Activated CD4-positive, alpha-beta T cell treated with anti-CD3 and anti-CD28 coated beads, Interleukin-2, amount 50 U/mL, for 16 hours (primary cell): ENCODE measurements at places on chromosomes 6 and 20.

GRCh38 chr6:90021711-90022110 lies 127.4 kb downstream of the GJA10 start:
- DNase-seq, result no peak

DNA sequence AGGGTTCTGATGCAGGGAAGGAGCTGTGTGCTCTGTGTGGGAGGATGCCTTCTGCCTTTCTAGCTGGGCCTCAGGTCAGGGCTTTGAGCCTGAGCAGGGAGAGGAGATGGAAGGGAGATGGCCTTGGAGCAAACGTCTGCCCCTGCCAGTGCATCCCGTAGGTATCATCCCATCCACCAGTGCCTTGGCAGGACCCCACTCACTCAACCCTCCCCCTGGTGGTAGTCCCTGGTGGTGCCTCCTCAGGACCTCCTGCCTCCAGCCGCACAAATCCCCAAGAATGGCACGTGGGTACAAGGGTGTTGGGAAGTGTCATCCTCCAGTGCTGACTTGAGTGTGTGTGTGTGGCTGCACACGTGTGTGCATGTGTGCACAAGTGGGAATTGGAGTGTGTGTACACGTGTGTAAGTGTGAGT lies 23.1 kb upstream of the MICB start:
- no peak for DNase-seq

DNA sequence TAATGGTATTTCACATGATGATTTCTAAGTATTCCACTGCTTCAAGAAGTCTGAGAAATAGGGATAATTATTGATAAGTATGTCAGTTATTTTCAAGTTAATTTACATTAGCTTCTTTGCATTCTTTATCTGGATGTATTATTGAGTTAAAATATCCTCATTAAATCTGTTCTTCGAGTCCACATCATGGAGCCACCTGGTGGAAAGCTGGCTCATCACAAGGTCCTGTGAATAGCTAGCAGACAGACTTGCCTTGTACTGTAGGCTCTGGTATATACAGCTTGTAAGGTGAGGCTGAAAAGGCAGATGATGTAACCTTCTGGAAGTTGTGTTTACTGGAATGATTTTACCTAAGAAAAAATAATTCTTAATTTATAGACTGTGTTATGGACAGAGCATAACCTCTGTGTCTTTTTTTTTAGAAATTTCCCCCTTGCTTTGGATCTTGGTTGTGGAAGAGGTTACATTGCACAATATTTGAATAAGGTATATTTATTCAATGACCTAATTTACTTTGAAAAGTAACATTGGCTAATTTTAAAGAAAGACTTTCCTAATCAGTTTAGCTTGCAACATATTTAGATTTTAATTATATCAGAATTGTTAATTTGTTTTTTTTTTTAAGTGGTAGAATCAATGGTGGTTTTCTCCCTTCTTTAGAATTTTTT lies 3.5 kb downstream of the NDUFAF5 start:
- peak; percentile 52 for DNase-seq

DNA sequence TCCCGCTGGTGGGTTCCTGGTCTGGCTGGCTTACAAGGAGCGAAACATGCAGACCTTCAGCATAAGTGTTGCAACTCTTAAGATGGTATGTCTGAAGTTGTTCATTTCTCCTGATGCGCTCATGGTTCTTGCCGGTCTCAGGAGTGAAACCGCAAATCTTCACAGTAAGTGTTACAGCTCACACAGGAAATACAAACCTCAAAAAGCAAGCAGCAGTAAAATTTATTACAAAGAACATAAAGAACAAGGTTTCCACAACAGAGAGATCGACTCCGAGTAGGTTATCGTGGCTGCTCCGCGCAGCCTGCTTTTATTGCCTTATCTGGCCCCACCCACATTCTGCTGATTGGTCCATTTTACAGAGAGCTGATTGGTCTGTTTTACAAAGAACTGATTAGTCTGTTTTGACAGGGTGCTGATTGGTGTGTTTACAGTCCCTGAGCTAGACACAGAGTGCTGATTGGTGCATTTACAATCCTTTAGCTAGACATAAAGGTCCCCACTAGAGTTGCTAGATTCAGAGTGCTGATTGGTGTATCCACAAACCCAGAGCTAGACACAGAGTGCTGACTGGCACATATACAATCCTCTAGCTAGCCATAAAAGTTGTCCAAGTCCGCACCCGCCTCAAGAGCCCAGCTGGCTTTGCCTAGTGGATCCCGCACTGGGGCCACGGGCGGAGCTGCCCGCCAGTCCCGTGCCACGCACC lies 39.2 kb downstream of the TRIM27 start:
- DNase-seq, result peak; percentile 89

- no peak for DNase-seq
These were observed 71.8 kb downstream of the MTHFD1L start for GRCh38 chr6:150937132-150937906.

GRCh38 chr20:44773070-44773829 lies 27.6 kb downstream of the KCNK15 start:
- DNase-seq, result no peak

DNA sequence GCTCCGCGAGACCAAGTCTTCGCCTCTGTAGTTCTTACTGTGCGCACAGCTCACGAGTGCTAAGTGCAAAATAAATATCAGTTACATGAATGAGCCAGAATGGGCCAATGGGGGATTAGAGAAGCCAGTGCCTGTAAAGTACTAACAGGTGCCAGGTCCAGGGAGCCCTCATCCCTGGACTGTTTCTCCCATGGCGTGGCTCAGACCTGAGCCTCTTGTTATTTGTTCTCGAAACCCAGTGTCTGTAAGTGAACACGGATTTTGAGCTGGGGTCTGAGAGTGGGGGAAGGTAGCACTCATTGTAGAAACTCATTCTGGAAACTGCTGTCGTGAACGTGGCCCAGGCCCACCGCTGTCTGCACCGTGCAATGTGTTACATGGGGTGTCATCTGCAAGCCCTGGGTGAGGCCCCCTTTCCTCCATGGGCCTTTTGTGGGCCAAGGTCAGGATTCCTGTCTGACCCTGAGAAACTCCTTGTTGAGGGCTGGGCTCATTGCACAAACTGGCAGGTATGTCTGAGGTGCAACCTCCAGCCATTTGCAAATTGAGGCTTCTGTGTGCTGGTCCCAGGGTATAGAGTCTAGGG lies 154.7 kb downstream of the SYCP2 start:
- DNase-seq, result no peak

DNA sequence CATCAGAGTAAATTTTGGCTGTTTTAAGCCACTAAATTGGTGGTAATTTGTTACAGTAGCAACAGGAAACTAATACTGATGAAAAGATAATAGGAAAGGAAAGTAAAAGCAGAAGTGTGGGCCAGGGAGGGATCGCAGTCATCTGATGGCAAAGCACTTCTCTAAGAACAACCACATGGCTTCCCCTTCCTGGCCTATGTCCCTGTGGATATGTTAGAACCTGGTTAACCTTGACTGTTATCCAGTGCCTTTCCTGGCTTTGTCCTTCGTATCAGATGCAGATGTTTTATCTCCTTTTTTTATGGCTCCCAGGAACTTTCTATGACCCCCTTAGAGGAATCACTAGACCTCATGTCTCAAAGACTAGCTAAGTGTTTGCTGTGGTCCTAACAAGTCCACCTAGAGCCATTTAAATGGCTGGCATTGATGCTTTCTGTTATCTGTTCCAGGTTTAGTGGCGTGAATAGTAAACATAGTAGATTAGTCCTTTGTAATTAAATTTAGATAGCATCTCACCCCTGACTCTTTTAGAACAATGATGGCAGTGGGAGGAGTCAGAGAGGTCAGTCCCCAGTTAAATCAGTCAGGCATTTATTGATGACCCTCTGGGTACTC lies 79.2 kb upstream of the PHACTR2 start:
- DNase-seq, result no peak

- peak; percentile 58 for DNase-seq
These were observed 23.0 kb upstream of the IER3 start for GRCh38 chr6:30767158-30767943.

DNA sequence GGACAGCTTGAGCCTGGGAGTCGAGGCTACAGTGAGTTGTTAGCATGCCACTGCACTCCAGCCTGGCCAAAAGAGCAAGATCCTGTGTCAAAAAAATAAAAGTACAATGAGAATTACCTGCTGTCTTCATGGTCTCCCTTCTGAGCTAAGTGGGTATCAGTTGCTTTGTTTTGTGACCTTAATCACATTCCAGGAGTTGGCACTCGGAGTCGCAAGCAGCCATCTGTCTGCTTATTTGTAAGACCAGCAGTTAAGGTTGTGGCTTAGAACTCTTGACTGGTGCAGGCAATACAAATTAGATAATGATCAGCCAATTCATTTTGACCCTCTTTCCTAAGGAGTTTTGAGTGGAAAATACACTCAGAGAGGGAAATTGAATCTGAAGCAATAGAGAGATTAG lies 114.0 kb downstream of the MYO6 start:
- no peak for DNase-seq

DNA sequence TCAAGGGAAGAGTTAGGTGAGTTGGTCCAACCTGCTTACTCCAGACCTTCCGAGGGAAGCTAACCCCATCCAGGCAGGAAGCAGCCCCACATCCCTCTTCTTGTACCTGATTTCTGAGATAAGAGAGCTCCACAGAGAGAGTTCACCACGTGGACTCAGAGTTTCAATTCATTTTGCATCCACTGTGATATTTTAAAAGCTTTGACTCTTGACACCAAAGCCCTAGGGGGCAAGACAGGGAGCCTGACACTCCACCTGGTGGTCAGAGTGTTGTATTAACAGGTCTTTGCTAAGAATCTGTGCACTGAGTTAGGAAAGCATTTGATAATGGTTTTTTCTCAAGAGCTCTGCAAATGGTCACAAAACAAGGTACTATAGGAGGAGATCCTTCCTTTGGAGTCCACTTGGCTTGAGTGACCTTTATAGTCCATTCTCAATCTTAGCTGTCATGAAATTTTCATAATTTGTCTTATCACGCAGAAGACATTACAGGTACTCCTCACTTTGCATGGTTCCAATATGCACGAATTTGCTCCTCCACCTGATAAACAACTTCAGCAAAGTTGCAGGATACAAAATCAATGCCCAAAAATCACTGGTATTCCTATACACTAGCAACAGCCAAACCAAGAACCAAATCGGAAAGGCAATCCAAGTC lies 56.2 kb upstream of the RIPOR2 start:
- peak; percentile 77 for DNase-seq

DNA sequence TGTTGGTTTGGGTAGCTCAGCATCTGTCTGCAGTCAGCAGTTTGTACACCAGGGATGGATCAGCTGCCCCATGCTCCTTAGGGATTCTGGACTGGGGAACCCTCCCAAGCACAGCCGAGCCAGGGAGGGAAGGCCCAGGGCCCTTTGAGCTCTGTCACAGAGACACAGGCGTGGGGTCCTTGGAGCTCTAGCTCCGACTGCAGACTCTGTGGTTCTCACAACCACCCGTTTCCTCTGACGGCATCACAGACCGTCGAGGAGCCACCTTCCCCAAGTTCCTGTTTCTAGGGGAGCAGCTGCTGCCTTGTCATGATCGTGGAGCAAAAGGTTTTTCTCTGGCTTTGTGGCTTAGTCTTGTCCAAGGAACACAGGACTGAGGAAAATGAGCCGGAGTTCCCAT lies at the start of gene SLA2:
Gene SLA2, minus strand, starts transcription at position 199 of the 400 bp plus-strand sequence. CDS start 4,861 bp downstream, outside the sequence.
- peak; percentile 80 for DNase-seq

- peak; percentile 81 for DNase-seq
These were observed 3.3 kb upstream of the ASXL1 start for GRCh38 chr20:32354592-32355416.

GRCh38 chr20:5511930-5512329 lies 195.2 kb upstream of the PROKR2 start:
- peak; percentile 8 for DNase-seq

DNA sequence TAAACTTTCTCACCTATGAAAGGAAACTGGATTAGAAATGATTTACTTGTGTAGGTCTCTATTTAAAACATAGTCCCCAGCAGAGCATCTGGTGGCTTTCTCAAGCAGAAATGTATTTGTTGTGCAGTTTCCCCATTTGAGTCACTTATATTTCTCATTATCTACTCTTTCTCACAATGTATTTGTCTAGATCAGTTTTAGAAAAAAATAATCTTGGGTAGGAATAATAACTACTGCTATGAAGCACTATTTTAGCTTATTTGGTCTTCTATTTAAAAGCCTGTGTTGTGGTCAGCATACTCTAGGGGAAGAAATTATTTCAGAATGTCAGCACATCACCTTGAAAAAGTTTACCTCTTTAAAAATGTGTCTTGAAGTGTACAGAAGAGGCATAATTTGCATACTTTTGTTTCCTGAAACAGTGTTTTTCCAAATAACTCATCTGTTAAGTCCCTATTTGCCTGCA lies 60.9 kb upstream of the PRL start:
- no peak for DNase-seq

- no peak for DNase-seq
These were observed 994 bp downstream of the FOXC1 start for GRCh38 chr6:1610497-1611321.

GRCh38 chr20:10662661-10663458 lies 10.9 kb downstream of the JAG1 start:
- DNase-seq, result no peak

- DNase-seq, result no peak
These were observed 17.6 kb upstream of the FUT9 start for GRCh38 chr6:95998133-95998532.

- peak; percentile 86 for DNase-seq
These were observed 6.5 kb downstream of the HELZ2 start for GRCh38 chr20:63567386-63568169.

GRCh38 chr6:1554476-1555310 lies 55.0 kb upstream of the FOXC1 start:
- peak; percentile 55 for DNase-seq

GRCh38 chr6:144510859-144511258 lies 225.7 kb downstream of the UTRN start:
- DNase-seq, result no peak

DNA sequence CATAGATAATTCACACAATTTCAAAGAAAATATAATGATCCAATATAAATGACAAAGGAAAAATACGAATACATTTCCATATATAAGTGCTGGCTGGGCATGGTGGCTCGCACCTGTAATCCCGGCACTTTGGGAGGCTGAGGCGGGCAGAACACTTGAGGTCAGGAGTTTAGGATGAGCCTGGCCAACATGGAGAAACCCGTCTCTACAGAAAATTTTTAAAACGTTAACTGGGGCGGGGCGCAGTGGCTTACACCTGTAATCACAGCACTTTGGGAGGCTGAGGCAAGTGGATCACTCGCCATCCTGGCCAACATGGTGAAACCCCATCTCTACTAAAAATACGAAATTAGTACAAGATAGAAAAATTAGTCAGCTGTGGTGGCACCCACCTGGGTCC lies 14.9 kb upstream of the MAPK13 start:
- no peak for DNase-seq

DNA sequence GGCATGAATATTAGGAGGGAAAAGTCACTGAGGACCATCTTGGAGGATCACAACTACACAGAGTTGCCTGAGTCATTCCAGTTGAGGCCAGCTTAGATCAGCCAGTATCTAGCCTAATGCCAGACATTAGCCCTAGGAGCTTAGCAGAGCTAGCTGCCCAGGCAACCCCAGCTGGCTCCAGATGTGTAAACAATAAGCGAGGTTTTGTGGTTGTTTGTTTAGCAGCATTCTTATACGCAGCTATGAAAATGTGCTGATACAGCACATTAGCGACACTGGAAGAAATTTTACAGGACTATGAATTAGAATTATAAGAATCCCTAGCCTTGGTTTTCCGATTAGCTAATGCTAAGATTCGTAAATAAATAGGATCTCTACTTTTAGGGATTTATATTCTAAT lies 59.3 kb downstream of the BTBD3 start:
- DNase-seq, result no peak
